Activated naive CD4-positive, alpha-beta T cell (primary cell): ENCODE measurements at places on chromosomes 3 and 15.

DNA sequence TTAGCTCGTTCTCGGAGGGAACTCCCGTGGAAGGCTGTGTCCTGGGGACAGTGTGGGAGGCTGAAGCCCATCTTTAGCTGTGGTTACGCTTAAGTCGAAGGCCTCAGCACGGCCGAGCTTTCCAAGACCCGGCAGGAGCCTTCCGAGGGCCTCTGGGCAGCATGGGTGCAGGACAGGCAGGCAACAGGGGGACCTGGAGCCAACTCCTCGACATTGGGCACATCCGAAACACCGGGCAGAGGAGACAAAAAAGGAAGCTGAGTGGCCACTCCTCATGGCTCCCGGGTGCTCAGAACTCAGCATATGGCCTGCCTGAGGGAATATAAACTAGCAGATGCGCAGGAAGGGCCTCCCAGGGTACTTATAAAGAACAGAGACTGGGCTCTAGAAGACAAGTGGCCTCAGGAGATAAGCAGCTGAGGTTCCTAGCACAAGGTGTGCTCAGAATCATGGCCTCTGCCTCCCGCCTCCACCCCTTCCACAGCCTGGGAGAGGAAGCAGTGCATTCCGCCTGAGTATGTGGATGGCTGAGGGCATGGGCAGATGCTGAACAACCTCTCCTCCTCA, 34.1 kb downstream of the ABTB1 start:
- no peak for DNase-seq

- no peak for DNase-seq
Measured at GRCh38 chr15:63046917-63047760, 4.6 kb downstream of the TPM1 start.

DNA sequence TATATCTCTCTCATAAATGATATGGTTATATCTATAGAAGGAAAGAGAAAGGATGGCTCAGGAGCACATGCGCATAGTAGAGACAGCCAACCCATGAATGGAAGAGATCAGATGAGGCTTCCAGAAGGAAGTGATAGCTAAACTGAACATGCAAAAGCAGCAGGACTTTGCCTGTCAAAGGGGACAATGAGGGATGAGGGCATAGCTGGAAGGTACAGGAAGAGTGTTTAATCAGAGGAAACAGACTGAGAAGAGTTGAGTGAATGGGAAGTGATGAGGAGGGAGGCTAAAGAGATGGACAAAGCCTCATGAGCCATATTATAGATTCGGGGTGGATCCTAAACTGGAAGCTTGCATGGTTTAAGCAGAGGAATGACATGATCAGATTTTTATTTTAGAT, 26.5 kb upstream of the VEPH1 start:
- no peak for DNase-seq

- no peak for DNase-seq
Measured at GRCh38 chr3:183650554-183650953, 15.1 kb downstream of the KLHL24 start.

DNA sequence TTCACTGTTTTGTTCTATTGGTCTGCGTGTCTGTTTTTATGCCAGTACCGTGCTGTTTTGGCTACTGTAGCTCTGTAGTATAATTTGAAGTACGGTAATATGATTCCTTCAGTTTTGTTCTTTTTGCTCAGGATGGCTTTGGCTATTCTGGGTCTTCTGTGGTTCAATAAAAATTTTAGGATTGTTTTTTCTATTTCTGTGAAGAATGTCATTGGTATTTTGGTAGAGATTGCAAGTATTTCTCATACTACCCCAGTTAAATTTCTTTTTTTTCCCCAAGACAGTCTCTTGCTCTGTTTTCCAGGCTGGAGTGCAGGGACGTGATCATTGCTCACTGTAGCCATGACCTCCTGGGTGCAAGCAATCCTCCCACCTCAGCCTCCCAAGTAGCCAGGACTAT, 53.4 kb downstream of the STARD9 start:
- no peak for DNase-seq
